ENCODE measurements at places on chromosomes 5 and 9. TPM values are rescaled to one million over a fixed set of nuclear protein-coding genes. Genes with fewer than 3 reads are reported as not detected.

Gene FIBCD1
- 5.3 TPM for total RNA-seq

GRCh38 chr5:58828258-58828657 lies 245.4 kb downstream of the RAB3C start:
- no peak for DNase-seq

GRCh38 chr5:7808998-7809397 lies 41.9 kb downstream of the CFAP90 start:
- DNase-seq, result no peak

- DNase-seq, result no peak
Measured at GRCh38 chr5:80798633-80799032, 143.8 kb upstream of the DHFR start.

DNA sequence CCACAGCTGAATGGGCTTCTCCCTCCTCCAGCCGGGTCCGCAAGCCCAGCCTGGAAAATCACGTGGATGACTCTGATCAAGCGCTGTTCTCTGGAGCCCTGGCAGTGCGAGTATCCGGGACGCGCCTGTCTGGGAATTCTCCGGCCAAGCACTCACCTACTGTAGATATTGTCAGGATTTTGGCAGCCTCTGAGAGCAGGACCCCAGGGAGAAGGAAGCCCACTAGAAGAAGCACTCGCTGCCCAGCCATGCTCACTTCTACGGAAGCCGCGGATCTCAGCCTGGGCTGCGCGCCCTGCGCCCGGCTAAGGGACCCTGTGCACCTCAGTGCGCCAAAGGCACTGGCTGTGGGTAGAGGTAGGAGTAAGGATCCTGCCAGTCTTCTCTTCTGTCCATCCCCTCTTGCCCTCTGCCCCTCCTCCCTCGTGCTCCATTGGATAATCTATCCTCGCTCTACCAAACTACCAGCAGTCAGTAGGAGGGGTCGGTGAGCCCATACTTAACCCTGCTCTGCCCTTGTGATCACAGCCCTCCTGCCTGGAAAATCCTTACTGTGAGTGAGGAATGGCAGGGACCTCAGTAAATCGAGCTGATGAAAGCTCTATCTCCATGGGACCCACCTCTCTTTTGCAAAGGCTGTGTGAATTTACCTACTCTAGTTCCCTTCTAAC lies at the start of gene UGT3A2:
Gene UGT3A2, minus strand, starts transcription at position 343 of the 671 bp plus-strand sequence. Its CDS starts 93 bp downstream, at position 250.
- no peak for DNase-seq

GRCh38 chr9:114849450-114849849 lies 43.6 kb upstream of the TNFSF15 start:
- no peak for DNase-seq

All from H4 (cell line).